ENCODE measurements at places on chromosomes 4 and X.
A peak's percentile ranks its signal among the peaks of the same experiment; 100 is the strongest.

DNA sequence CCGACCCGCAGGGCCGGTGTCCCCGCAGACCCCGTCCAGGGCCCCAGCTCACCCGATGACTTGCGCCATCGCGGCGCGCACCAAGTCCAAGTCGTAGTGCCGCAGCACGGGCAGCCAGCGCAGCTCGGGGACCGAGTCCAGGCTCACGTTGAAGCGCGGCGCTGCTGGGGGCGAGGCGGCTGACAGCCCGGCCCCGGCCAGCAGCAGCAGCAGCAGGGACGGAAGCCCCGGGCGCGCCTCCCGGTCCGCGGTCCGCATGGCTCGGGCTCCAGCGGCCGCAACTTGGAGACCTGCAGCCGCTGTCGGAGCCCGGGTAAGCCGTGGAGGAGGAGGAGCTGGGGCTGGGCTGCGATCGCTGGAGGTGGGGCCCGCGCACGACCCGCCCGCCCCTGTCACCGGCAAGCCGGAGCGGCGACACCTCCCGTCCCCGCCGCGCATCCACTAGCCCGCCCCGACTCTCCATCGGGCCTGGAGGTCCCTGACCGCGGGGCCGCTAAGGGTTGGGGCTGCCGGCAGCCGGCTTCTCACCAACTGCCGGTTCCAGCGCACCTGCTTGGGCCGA lies at the start of gene NAAA:
TSS of gene NAAA (minus strand) at position 322 of the 562 bp plus-strand sequence. CDS start at position 258, 64 bp downstream.
- peak; percentile 55 for DNase-seq

GRCh38 chr4:25060963-25061340 lies 30.2 kb upstream of the LGI2 start:
- no peak for DNase-seq

- no peak for DNase-seq
Observed at GRCh38 chr4:156060661-156061060, 107.0 kb upstream of the CTSO start.

DNA sequence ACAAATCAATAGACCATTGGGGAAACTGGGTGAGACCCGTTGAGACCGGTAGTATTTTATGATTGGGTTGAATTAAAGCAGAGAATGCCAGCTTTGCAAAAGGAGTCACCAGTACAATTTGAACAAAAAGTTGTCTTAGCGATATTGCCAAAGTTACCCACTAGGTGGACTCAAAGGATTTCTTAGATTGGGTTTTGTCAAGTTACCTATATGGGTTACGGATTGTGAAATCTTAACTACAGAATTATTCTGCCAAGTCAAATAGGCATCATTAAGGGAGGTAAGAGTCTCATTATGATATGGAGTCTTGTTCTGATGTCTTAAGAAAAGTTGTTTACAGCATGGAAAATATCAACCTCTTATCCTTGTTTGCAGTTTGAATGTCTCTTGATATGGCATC lies 15.0 kb upstream of the CT47A1 start:
- DNase-seq = no peak

GRCh38 chr4:184310171-184310567 lies 92.5 kb upstream of the ENPP6 start:
- no peak for DNase-seq

DNA sequence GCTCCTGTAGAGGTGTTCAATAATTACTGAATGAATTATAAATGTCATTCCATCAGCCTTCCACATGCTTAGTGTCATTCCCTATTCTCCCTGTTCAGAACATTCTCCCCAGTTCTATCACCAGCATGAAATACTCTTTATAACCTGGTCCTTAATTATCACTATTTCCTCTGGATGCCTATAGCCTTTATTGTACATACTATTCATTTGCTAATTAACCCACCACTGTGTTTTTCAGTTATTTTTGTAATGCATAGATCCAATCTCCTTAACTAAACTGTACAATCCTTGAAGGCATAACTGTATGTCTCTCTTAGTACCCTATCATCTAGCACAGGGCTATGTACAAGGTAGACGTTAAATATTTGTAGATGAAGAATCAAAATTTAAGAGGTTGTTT lies 1.2 kb downstream of the ABCB7 start:
- DNase-seq = no peak

DNA sequence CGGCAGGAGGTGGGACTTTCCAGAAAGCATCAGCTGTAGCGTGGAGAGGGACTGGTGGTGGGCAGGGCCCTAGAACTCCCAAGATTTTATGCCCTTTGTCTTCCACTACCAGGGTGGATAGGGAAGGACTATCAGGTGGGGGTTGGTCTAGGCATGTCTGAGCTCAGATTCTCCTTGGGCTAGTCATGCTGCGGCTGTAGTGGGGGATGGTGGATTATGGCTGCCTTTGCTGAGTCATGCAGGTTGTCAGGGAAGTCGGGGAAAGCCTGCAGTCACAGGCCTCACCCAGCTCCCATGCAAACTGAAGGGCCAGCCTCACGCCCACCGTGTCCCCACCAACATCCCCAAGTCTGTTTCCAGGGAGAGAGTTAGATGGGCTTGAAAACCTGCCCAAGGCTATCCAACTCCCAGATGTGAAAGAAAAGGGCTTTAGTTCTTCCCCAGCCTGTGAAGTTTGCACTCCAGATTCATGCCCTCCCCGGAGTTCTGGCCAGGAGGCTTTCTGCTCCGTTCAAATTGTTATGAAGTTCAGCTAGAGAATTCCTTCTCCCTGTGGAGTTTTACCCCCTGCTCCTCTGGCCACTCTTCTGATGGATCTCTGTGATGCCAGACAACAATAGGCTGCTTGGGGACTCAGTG lies 13.4 kb upstream of the MEPE start:
- DNase-seq = no peak

- no peak for DNase-seq
Observed at GRCh38 chr4:114600672-114601071, 2.1 kb downstream of the UGT8 start.

GRCh38 chrX:131747173-131747572 lies 203.3 kb downstream of the OR13H1 start:
- DNase-seq = no peak

DNA sequence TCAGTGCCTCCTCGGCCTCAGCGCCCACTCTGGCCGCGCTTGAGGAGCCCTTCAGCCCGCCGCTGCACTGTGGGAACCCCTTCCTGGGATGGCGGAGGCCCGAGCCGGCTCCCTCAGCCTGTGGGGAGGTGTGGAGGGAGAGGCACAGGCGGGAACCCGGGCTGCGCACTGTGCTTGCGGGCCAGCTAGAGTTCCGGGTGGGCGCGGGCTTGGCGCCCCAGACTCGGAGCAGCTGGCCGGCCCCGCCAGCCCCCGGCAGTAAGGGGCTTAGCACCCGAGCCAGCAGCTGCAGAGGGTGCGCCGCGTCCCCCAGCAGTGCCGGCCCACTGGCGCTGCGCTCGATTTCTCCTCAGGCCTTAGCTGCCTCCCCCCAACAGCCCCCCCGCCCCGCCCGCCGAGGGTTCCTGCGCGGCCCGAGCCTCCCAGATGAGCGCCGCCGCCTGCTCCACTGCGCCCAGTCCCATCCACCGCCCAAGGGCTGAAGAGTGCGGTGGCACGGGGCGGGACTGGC lies 1137.0 kb downstream of the PCDH18 start:
- no peak for DNase-seq

DNA sequence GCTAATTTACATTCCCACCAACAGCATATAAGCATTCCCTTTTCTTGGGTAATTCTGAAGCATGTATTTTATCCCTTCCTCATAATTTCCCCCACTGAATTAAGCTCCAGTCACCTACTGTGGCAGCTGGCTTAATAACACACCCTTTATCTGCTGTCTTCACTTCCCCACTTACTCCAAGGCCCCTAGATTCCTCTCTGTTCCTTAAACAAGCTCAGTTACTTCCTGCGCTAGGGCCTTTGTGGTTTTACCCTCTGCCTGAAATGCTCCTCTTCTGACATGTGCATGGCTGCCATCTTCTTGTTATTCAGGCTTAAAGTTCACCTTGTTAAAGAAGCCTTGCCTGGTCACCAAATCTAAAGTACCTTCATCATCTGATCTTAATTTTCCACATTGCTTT lies 47.2 kb upstream of the RPS6KA3 start:
- no peak for DNase-seq

DNA sequence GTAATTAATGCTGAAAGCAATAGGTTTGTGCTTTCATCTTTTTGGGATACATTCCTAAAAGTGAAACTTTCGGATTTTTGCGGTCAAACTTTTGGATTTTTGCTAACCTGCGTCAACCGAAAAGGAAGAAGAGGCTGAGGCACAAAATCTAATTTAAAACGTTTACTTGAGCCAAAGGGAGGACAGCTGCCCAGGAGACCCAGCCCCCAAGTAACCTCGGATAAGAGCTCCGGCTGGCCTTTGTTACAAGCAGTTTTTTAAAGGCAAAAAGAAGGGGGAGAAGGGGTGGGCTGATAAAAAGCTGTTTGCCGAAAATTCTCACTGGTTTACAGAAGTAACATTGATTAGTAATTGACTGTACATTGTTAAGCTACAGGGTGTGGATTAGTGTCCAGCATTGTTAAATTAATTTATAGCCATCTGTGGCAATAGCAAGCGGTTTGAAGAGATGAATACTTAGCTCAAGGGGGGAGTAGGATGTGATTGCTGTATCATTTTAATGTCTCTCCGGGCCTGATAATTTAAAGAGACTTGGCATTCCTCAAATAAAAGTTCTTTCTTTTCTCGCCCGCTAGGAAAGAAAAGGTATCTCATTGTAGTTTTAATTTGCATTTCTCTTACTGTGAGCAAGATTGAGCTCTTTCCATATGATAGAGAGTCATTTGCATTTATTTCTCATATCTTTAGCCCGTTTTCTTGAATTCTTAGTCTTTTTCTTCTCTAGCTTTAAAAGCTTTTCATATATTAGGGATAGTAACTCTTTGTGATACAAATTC lies 59.1 kb upstream of the USP9X start:
- DNase-seq = no peak

DNA sequence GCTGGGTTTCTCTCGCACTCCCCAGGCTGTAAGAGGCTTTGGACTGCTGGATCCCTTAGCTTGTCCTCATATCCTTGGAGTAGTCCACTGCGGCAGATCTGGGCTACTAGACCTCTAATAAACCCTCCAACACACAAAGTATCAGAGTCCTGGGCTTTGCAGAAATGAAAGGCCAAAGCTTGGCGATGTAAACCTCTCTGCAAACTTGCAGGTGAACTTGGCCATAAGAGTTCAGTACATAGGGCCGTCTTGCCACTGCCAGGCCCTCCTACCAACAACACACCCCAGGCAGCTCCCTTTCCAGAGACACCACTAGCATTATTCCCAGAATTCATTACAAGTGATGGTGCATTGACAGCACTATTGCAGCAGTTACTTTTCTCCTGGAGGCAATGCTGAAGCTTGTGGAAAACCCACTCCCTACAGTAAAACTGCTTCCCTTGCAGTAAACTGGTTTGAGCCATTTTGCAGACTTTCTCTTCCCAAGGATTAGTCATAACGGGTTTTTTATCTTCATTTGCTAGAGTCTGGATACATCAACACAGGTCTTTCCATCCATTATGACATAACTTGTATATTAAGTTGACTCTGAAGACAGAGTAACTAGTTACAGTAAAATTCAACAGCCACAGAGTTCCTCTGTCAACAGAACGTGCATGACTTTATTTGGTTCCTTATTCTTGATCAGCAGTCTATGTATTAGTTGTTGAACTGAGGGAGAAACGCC lies 2.4 kb downstream of the ANKRD50 start:
- no peak for DNase-seq

DNA sequence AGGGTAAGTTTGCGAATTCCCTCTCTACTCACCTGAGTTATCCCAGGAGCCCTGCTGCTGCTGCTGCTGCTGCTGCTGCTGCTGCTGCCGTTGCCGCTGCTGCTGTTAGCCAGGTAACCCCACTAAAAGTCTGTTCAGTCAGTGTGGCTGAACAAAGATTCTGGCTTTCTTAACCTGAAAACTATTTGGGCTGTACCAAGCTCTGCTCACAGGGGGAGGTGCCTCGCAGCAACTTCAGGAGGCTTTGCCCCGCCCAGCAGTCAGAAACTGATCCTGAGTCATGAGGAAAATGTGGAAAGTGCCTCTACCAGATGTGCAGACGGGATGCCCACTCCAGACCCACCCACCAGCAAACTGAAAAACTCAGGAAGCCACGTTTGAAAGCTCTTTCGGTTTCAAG lies at the start of gene CAPN6:
TSS of gene CAPN6 (minus strand) at position 145 of the 400 bp plus-strand sequence. CDS start 6,547 bp downstream, outside the sequence.
- DNase-seq = no peak

DNA sequence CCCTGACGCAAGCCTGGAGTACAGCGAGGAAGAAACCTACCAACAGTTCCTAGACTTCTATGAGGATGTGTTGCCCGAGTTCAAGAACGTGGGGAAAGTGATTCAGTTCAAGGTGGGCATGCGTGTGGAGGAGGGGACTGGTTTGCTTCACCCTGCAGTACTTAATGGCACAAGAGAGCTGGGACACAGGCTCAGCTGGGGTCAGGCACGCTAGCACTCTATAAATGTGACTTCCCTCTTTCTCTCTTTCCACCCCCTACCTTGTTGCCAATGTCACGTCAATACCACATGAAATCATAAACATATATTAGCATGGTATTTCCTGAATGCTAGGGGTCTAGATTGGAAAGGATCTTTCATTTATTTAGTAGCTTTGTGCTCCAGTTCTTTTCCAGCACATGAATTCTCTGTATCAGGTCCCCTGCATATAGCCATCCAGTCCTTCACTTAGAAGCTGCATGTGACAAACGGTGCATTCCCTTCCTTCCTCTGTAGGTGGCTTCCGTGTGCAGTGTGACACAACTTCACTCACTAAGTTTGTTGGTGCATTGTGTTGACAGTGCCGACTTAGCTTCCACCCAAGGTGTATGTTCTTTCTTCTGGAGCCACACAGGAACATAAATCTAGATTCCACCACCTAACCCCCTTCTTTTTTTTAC lies 25.6 kb downstream of the ZRSR2 start:
- no peak for DNase-seq

GRCh38 chrX:24216827-24217226 lies 67.3 kb downstream of the ZFX start:
- DNase-seq = no peak

DNA sequence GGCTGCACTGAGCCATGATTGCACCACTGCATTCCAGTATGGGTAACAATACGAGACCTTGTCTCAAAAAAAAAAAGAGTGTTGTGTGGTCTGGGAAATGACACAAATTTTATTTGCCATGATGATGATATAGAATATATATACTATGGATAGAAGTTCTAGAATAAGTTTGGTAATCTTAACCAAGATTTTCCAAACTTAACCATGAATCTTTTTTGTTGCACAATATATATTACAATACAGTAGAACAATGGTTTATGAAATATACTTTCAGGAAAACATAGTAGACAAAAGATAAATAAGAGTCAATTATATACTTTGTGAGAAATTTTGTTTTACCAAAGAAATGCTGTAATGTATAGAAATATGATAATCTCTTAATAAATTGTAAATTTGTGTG lies 34.8 kb downstream of the MFSD8 start:
- no peak for DNase-seq

All from breast epithelium (tissue), 4 donors.